ENCODE measurements at places on chromosomes 6 and 20. TPM values are rescaled to one million over a fixed set of nuclear protein-coding genes. Genes with fewer than 3 reads are reported as not detected.

- no peak for DNase-seq
Observed at GRCh38 chr20:51236421-51236820, 213.5 kb upstream of the KCNG1 start.

GRCh38 chr6:155980014-155980767 lies 524.6 kb upstream of the NOX3 start:
- no peak for DNase-seq

GRCh38 chr20:63815615-63816253 lies 15.3 kb downstream of the ZBTB46 start:
- no peak for DNase-seq

The COL10A1 gene
- not detected for total RNA-seq

- no peak for DNase-seq
Observed at GRCh38 chr20:9482180-9482579, 32.2 kb upstream of the LAMP5 start.
